ENCODE measurements at places on chromosomes 16 and 17.

- DNase-seq = no peak
Measured at GRCh38 chr17:73770115-73770848, 126.0 kb upstream of the SDK2 start.

DNA sequence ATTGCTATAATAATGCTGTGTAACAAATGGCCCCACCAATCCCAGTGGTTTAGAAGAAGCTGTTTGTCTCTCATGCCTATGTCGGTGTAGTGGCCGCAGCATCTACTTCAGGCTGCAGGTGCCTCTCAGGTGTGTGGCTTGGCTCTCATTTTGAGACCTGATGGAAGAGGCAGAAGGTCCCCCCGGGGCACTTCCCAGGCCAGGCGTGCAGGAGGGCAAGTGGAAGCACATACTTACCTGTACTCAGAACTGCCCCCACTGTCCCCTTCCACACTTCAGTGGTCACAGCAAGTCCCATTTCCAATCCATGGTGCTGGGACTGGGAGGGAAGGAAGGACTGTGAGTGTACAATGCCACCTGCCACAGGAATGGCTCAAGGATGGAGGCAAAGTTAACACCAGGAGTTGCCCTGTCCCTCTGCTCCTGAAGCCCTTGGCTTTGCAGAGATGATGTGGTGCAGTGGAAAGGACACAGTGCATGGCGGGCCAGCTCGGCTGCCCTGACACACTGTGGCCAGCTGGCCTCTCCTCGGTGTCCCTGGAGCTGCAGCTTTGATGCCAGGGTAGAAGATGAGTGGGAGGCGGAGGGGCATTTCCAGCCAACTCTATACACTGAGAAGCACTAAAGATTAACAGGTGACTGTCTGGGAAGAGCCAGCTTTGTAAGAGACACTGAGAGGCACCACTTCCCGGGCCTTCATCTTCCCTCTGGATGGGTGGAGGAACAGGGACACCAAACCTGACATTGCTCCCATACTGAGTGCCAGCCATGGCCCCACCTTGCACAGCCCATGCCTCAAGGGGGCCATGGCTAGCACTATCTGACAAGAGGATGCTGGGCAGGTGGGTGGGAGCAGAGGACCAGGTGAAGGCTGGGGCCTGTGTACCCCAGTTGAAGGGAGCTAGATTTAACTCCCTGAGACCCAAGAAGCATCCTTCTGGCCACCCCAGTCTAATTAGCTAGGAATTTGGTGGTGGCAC is 105.9 kb downstream of the METRNL start:
- no peak for DNase-seq

- no peak for DNase-seq
Measured at GRCh38 chr16:85990861-85991301, 91.9 kb downstream of the IRF8 start.

DNA sequence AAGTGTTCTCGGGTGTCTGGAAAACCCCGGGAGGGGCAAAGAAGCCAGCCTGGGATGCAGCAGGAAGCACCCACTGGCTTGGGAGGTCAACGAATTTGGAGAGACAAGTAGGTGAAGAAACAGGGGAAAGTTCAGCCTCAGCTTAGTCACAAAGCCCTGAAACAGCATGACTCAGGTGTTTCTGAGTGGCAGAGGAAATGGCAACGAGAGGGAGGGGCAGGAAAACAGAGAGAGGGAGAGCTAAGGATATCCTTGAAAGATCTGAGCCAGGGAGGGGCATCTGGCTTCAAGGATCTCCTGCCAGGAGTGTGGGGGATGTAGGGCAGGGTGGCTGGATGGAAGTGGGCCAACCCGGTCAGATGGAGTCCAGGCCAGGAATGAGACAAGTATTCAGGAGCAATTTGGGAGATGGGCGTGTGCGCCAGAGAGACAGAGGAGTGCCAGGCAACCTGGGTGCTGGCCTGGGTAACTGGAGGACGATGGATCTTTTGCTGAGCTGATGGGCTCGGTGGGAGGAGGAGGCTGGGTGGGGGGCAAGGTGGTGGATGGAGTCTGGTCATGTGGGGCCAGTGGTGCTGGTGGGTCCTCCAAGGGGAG is 27.2 kb downstream of the ABCC3 start:
- DNase-seq = no peak

DNA sequence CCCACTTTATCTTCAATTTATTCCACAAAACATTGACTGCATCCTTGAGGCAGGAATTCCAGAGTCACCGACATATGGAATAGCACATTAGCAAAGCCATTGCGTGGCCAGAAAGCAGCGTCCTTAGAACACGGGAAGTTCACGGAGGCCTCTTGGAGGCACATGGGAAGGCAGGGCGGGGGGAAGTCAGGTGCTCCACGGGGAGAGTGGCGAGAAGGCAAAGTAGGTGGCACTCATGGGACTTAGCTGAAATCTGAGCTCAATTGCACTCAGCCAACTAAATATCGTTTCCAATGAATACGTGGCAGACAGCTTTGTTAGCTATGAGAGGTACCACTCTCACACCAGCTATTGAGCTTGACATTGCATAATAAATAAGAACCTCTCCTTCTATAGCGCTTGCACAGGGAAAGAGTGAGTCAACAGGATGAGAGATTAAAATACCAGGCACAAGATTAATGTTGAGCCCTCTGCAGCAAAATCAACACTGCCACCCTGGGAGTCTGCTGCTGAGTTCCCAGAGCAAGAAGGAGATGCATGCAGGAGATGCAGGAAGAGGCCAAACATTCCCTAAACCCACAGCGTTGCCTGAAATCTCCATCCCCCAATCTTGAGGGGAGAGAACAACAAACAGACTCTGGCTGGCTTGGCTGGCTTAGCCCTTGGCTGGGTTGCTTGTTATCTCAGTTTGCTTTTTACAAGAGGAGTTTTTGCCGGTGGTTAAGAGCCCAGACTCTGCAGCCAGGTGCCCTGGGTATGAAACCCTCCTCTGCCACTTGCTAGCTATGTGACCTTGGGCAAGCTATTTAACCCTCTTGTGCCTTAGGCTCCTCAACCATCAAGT is 28.8 kb downstream of the ABCC12 start:
- no peak for DNase-seq

DNA sequence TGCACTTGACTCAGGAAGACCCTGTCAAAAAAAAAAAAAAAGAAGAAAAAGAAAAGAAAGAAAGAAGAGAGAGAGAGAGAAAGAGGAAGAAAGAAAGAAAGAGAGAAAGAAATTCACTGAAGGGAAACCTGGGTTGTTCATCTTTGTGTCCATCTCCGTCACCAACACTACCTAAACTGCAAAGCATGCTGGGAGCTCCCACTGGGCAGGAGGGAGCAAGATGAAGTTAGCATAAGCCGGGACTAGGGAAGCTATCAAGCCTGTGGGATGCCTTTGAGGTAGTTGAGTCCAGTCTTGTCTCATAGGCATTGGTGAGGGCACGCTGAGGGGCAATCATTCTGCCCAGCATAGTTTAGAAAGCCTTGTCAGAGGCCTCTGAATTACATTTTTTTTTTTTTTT is 7.6 kb upstream of the CBFB start:
- no peak for DNase-seq

- DNase-seq = peak; percentile 73
Measured at GRCh38 chr16:68445458-68445857, 2.9 kb downstream of the SMPD3 start.

GRCh38 chr17:40178021-40178601 is 841 bp downstream of the RAPGEFL1 start:
- no peak for DNase-seq

DNA sequence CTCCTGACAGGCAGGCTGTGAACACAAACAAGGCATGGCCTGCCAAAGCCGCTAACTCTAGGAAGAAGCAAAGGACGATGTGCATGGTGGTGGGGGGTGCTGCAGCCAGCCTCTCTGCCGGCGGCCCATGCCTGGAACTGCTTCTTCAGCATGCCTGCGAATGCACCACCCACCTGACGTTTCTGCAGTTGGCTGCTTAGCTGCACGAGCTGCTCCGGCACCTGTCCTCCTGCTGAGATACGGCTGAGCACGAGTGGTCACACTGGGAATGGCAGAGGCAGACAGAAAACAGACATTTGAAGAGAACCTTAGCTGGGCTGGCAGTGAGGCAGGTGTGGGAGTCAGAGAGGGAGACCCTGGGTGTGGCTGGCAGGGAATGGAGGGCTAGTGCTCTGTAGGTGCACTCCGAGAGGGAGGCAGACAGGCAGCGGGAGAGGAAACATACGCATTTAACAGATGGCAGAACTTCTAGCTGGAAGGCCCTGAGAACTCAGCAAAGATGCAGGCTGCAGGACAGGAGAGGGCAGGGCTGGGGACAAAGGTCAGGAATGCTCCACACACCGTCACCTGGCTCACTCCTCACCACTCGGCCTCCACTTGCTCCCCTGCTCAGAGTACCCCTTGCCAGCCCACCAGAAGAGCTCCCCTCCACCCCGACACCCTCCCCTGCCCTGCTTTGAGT is 5.2 kb downstream of the FLCN start:
- DNase-seq = no peak

- DNase-seq = peak; percentile 88
Measured at GRCh38 chr17:4412933-4413831, 20.6 kb upstream of the SPNS3 start.

DNA sequence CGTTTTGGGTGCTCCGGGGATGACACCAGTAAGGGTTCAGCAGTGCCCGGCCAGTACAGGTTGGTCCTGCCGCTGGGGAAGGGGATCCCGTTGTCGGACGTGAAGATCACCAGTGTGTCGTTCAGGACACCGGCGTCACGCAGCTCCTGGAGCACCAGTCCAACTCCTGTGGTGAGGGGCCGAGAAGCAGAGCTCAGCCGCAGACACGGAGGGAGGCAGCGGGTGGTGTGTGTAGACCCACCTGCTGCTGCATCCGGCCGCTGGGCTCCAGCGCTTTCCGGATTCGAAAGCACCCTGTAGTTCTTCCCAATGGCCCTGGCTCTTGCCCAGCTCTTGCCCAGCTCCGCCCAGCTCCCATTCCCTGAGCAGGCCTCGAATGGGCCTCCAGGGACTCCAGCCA is 8.0 kb downstream of the SGSH start:
- no peak for DNase-seq

- no peak for DNase-seq
Measured at GRCh38 chr16:55976815-55977214, 101.6 kb upstream of the CES5A start.

DNA sequence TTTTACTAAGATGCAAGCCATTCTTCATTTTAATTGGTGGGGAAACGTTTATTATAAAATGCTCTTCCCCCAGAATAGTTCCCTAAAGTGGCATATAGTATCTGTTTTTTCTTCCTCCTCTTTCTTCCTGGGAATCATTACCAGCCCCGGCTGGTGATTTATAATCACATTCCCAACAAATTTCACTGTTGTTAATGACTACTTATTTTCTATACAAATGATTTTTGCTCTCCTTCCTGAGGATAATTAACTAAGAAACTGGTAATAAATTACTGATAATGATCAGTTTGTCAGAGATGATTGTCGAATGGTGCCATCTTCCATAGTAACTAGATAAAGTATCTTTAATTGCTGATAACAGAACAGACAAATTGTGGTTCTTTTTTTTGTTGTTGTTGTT is 785.5 kb upstream of the RBFOX1 start:
- DNase-seq = no peak

DNA sequence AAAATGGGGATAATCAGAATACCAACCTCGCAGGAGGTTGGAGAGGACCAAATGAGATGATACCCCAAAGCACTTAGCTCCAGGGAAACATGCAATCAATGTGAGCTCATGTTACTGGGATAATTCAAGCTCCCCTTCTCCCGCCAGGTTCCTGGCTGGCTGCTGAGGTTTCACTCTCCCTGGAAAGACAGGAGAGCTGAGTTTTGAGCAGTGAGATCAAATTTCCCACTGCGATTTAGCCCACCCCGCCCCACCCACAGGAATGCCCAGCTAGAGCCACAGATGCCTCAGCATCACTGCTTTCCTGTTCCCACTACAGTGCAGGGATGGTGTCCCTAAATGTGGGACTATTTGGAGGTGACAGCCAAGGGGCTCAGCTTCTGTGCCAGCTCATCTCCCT is 56.7 kb downstream of the ZNF423 start:
- no peak for DNase-seq

DNA sequence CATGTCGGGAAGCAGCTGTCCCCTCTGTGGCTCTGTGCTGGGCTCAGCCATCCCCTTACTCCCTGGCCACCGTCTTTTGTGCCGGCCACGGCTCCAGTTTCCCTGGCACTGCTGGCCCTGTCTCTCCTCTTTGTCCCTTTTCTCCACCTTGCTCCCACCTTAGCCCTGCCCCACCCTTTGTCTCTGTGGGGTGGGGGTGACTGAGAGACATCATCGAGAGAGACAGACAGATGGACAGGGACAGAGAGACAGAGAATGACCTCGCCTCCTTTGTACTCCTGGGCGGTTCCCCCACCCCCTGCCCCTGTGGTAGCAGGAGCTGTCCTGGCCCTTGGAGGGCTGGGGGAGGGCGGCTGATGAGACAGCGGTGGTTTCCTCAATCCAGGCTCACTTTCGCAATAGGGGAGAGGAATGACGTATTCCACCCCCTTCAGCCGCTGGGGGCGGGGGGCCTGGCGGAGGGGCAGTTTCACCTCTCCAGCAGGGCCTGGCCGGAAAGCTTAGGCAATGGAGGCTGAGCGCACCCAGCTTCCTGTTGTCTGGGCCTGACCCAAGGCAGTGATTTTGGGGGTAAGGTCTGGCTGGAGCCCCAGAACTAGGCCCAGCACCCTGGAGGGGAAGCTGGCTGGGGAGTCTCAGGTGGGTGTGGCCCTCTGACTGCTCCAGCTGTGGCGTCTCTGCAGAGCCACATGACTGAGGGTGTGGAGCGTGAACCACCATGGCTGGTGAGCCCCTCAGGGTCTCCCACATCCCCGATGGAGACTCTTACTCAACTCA is 7.3 kb downstream of the FMNL1 start:
- no peak for DNase-seq

GRCh38 chr17:36850790-36851189 is 86.5 kb upstream of the LHX1 start:
- DNase-seq = no peak

DNA sequence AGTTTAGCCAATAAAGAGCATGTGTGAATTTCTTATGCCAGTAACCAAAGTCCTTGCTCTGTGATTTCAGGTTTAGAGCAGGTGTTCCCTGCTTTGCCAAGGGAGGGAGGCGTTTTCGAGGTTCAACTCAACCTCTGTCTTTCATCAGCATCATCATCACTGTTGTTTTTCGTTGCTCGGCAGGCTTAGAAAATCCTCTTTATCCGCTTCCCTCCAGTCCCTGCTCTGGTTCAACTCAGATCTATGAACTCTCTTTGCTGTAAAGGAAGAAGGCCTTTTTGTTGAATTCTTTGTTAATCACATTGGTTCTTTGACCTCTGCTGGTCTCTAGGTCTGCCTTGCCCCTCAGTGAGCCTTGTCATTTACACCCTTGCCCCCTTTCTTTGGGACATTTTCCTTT is 243.9 kb upstream of the RBFOX1 start:
- DNase-seq = peak; percentile 41
